ENCODE measurements at places on chromosomes 4 and X.

GRCh38 chr4:156725257-156725656, 246.3 kb downstream of the PDGFC start:
- no peak for DNase-seq

DNA sequence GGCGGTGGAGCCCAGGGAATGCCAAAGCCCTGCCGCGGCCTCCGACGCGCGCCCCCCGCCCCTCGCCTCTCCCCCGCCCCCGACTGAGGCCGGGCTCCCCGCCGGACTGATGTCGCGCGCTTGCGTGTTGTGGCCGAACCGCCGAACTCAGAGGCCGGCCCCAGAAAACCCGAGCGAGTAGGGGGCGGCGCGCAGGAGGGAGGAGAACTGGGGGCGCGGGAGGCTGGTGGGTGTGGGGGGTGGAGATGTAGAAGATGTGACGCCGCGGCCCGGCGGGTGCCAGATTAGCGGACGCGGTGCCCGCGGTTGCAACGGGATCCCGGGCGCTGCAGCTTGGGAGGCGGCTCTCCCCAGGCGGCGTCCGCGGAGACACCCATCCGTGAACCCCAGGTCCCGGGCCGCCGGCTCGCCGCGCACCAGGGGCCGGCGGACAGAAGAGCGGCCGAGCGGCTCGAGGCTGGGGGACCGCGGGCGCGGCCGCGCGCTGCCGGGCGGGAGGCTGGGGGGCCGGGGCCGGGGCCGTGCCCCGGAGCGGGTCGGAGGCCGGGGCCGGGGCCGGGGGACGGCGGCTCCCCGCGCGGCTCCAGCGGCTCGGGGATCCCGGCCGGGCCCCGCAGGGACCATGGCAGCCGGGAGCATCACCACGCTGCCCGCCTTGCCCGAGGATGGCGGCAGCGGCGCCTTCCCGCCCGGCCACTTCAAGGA, at the start of gene FGF2:
TSS of gene FGF2 (plus strand) at position 279 of the 705 bp plus-strand sequence. CDS start at position 623, 344 bp downstream.
- DNase-seq = no peak

DNA sequence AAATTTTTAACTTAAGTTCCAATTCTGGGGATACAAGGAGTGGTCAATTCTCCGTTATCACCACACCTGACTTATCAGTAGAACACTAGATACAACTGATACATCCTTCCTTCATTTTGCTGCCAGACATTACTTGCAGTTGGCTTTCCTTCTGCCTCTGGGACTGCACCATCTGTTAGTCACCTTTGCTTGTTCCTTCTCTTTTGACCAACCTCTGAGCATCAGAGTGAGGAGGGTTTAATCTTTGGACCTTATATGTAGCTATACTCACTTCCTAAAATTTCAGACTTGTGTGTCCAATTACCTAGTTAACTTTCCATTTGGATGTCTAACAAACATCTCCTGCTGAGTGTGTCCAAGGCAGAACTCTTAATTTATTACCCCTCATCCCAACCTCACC, 330.7 kb downstream of the PTTG2 start:
- no peak for DNase-seq

- no peak for DNase-seq
Measured at GRCh38 chr4:166174717-166175490, 301.9 kb downstream of the TLL1 start.

GRCh38 chr4:97235521-97235920, 907.8 kb downstream of the STPG2 start:
- DNase-seq = no peak

DNA sequence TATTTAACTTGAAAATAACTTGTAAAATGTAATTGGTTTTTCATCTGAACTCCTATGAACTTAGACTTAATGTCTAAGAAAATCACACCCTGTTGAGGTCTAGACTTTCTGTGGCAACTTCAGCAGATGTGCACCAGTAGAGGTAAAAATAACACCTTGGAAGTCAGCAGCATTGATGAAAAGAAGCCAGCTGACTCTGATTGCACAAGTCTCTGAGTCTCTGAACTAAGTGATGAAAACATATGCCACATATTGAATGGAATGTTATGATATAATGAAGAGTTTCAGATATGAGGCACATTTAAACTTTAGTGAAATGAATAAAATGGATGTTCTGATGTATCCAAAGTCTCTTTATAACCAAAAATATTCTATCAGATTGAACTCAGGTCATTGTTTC, 155.4 kb downstream of the GPM6A start:
- DNase-seq = no peak

DNA sequence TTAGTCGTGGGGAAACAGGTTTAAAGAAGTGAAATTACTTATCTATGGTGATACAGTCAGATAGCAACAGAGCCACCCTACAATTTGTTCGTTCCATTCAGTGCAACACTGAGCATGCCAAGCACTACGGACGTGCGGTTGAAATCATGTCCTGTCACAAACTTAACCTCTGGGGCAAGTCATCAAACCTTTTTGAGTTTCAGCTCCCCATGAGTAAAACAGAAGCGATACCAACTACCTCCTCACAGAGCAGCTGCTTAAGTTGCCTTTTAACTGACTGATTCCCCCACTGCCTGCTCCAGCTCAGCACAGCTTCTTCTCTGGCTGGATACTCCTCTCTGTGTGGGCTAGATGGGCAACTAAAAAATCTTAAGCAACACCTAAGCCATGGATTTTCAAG, 36.0 kb downstream of the LHFPL1 start:
- DNase-seq = no peak

DNA sequence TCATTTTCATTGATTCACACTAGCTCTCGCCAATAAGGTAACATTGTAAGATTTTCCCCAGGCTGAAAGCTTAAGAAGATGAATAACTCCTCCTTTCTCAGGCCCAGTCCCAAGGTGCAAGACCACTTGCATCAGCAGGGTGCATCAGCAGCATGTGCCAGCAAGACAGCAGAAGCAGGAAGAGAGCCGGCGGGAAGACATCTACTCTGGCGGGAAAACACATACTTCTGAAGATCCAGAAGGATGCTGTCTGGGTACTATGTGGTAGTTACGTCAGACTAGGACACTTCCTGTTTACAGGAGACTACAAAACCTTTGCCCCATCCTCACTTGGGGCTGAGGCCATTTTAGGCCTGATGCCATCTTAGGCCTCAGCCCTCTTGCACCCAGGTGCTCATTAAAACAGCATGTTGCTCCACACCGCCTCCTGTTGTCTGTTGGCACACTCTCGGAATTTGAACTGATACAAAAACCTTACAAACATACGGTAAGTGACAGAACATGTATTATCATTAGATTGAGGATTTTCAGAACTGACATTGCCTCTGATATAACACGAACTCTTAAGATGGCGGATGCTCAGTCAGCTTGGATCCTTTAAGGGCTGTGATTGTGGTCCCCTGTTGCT, 886.5 kb upstream of the EPHA5 start:
- DNase-seq = no peak

DNA sequence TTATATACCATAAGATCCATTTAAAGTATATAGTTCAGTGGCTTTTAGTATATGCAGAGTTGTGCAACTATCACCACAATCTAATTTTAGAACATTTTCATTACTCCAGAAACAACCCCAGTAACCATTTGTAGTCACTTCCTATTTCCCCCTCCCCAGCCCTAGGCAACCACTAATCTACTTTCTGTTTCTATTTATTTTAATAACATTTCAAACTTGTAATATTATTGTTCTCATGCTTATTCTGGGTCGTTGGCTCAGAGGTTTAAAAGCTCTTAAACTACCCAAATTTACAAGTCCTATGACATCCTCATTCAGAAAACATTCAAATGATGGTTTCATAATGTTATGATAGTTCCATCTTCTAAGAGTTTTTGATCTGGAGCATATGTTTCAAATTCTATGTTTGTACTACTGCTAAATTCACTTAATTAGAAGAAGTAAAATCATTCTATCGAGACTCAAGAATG, 18.4 kb downstream of the XIAP start:
- DNase-seq = no peak

- no peak for DNase-seq
Measured at GRCh38 chr4:107333518-107333917, 297.4 kb upstream of the DKK2 start.

- DNase-seq = no peak
Measured at GRCh38 chr4:165133150-165133549, 20.5 kb upstream of the TMEM192 start.

- no peak for DNase-seq
Measured at GRCh38 chr4:94357624-94358023, 15.0 kb upstream of the HPGDS start.

DNA sequence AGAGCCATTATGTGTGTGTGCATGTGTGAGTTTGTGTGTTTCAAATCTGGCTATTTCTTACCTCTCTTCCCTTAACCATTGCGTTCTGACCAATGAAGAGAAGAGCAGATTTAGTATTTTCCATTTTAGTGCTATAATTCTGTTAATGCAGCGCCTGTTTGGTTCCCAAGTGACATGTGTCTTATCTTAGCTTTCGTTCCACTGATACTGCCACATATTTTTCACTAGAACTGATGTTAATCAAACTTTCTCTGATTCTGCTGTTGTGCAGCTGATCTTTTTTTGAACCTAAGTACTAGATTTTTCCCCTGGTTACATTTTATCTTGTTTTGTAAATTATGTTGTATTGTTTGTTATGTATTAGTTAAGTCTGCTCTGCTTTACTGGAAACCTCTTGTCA, 152.9 kb upstream of the MID1 start:
- no peak for DNase-seq

DNA sequence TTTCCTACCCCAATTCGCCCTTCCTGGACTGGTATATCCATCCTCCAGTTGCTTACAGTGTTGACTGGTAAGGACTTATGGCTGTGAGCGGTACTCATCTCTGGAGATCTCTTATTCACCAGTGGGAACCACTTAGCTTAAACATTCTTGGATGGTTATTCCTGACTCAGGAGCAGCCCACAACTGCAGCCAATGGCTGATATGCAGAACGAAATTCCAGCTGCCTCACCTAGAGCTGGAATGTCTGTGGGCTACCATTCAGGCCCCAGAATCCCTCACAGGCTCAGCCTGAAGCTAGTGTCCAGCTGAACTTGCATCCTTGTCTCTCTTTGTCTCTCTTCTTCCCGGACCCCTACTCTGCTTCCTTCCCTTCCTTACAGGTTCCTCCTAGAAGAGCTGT, 138.9 kb upstream of the SMIM31 start:
- no peak for DNase-seq

DNA sequence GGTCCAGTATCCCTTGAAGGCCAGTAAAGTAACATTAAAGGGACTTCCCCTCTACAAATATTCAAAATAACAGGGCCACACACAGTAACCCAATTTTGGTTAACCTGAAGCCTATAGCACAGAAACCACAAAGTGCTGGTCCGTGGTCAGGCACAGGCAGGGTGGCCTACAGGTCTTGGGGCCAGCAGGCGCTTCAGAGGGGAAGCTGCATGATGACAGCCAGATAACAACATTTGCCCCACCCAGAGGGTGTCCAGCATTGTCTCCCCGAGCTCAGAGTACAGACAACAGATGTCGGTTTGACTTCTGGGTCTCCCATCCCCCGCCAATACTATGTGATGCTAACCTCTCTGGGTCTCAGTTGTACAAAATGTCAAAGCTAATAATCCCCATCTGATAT, 51.1 kb downstream of the SH3KBP1 start:
- DNase-seq = no peak

- DNase-seq = no peak
Measured at GRCh38 chr4:8028884-8029568, 89.4 kb upstream of the AFAP1 start.

- no peak for DNase-seq
Measured at GRCh38 chr4:109571494-109571893, 11.4 kb downstream of the MCUB start.
